NCI-H524 (cell line): ENCODE measurements at places on chromosomes 13 and 19.
A peak's percentile ranks its signal among the peaks of the same experiment; 100 is the strongest.

- no peak for DNase-seq
Observed at GRCh38 chr19:32661318-32661717, 13.7 kb downstream of the ANKRD27 start.

DNA sequence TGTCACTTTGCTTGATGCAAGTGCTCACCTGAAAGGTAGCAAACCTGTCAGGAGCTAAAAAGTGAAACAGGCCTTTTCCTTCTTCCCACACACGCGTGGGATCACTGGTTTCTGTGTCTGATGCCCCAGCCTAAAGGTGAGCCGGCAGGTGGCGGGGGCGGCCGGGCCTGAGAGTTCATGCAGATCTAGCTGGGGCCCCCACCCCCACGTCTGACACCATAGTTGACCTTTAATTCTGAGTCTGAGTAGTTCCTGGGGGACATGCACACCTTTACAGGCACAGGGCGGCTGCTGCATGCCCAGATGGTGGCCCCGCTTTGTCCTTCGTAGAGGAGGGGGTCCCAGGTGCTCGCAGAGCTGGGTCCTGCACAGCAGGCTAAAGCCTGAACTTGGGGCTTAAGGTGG lies 345.3 kb downstream of the TEX29 start:
- DNase-seq, result no peak

- DNase-seq, result no peak
Observed at GRCh38 chr19:2774953-2775555, 8.0 kb downstream of the SGTA start.

- DNase-seq, result no peak
Observed at GRCh38 chr19:55188625-55189024, 8.5 kb upstream of the SYT5 start.

- no peak for DNase-seq
Observed at GRCh38 chr13:109158383-109158782, 529.0 kb downstream of the MYO16 start.

GRCh38 chr13:44352202-44352601 lies 21.4 kb upstream of the SERP2 start:
- no peak for DNase-seq

GRCh38 chr19:7336321-7336973 lies 12.3 kb upstream of the ARHGEF18 start:
- DNase-seq, result no peak

- no peak for DNase-seq
Observed at GRCh38 chr13:75452564-75452963, 29.4 kb downstream of the TBC1D4 start.

DNA sequence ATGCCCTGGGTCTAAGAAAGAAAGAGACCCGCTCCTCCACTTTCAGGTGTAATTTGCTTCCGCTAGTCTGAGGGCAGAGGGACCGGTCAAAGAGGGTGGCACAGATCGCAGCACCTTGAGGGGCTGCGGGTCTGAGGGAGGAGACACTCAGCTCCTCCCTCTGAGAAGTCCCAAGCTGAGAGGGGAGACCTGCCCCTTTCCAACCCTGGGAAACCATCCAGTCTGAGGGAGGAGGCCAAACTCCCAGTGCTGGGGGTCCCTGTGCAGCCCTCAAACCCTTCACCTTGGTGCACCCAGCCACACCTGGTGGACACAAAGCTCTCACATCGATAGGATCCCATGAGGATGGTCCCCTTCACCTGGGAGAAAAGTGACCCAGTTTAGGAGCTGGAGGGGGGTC lies 13.0 kb downstream of the MISP start:
- no peak for DNase-seq

GRCh38 chr19:45674946-45675345 lies 6.9 kb downstream of the GIPR start:
- no peak for DNase-seq

DNA sequence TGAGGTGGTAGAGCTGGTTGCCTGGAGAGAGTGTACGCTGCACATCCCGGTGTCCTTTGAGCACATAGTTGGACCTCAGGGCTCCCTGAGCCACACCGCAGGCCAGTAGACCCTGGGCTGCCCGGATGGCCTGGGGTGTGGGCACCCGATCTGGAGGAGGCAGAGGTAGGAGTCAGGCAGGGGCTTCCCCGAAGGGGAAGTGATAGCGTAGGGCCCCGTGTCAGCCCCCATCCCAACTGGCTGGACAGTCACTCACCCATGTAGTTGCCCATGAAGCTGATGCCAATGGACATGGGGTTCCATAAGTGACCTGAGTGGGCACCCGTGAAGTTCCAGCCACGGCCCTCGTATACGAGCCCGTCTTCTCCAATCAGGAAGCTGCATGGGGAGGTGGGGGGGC lies 3.6 kb downstream of the PGLYRP1 start:
- no peak for DNase-seq

- DNase-seq, result no peak
Observed at GRCh38 chr19:5153601-5154128, 184.8 kb downstream of the KDM4B start.

- peak; percentile 48 for DNase-seq
Observed at GRCh38 chr13:99984461-99985240, 3.1 kb downstream of the ZIC2 start.

GRCh38 chr13:98033277-98034247 lies 80.1 kb downstream of the IPO5 start:
- DNase-seq, result peak; percentile 44

GRCh38 chr19:32711747-32712146 lies 7.8 kb upstream of the TDRD12 start:
- DNase-seq, result no peak

DNA sequence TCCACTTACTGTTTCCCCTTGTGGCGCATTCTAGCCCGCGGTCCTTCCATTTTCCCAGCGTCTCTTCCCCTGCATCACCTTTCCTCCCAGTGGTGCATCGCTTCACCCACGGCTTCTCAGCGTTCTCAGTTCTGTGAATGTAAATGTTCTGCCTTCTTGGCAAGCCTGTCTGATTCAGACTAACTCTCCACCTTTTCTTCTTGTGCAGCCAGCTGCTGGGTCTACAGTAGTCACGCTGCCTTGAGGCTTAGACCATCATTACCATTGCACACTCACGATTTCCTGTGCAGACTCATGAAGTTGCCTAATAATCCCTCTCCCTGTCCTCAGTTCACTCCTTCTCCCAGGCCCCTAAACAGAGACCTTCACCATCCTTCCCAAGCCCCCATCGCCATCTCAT lies 75.0 kb downstream of the DHRS12 start:
- DNase-seq, result no peak

DNA sequence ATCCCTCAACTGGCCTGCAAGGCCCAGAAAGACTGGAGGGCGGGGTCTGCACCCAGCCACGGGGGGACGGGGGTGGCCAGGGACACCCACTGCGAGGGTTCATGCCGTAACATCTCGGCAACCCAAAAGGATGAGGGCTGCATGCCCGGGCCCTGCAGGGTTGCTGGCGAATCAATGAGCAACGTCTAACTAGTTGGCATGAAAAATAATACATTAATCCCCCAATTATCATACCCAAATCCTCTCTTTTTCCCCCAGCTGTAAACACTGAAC lies 232.2 kb downstream of the TUBA3C start:
- DNase-seq, result no peak

- DNase-seq, result no peak
Observed at GRCh38 chr13:37960427-37960826, 90.9 kb upstream of the TRPC4 start.

- DNase-seq, result no peak
Observed at GRCh38 chr19:6229216-6229913, 50.4 kb downstream of the MLLT1 start.

GRCh38 chr13:79799059-79799867 lies 318.3 kb downstream of the NDFIP2 start:
- DNase-seq, result peak; percentile 39

- no peak for DNase-seq
Observed at GRCh38 chr13:40472427-40473220, 193.8 kb downstream of the FOXO1 start.

- no peak for DNase-seq
Observed at GRCh38 chr13:112127564-112128330, 60.8 kb downstream of the SOX1 start.

GRCh38 chr13:27956576-27957300 lies 12.4 kb downstream of the CDX2 start:
- DNase-seq, result no peak

DNA sequence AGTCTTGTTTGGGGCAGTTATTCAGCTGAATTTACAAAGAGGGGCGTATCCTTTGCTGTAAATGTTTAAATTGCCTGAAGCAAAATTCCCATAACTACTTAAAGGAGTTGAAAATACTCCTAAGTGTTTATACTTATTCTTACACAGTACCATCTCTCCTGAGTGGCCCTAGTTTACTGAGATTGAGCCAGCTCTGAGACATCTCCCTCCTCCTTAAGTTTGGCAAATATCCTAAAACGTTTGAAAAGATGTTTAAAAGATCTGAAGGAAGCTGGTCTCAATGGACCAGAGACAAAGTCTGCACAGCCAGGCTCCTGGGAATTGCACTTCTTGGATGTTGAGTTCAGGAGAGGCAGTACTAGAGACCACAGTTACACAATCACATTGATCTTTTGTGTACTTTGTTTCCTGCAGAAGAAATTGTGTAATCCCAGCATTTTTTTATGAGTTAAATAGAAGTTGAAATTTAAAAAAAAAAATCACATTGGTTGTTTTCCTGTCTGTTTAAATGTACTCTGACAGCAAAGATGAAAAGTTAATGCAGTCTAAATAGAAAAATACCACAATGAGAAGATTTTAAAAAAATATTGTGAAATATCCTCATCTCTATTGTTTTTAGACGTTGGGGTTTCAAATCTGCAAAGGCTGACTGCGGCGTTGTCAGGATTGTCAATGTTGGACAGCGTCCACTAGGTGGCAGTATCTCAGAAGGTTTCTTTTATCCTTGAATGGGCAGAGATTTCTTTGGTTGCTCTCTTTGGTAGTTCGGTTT lies 20.7 kb downstream of the TNFSF11 start:
- peak; percentile 65 for DNase-seq

GRCh38 chr19:7879836-7880235 lies 5.6 kb upstream of the PRR36 start:
- DNase-seq, result peak; percentile 42

DNA sequence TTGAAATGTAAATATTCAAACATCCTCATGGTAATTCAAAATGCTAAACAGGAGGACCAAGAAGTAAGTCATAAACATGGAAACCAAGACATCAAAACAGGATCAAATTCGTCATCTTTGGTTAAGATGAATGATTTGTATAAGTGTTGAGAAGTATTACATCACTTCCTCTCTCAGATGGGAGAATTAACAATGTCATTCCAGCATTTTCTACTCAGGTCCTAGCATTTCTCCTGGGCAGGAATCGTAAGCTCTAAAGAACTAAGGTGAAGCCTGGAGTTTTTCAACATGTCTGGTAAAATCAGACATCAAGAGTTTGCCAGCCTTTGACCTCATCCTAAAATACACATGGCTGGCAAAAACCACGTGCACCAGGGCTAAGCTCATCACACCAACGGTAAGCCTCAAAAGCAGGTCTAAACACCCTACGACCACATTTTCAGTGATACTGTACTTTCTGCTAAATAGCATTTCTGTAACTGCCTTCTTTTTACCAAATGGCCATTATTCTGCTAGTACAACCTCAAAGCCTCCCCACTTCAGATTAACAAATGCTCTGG lies 24.8 kb downstream of the RANBP3 start:
- DNase-seq, result no peak

DNA sequence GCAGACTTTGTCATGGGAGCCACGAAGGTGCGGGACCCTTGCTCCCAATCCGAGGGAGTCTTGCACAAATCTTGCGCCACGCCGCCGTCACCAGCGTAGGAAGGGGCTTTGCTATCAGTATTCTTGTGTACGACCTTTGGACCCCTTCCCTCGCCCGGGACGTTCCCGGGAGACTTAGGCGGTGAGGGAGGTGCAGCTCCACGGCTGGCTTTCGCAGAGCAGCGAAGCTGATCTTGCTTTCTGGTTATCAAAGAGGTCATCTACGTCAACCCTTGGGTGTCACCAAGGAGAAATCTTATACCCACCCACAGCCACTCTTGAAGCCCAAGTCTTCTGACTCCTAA lies 583 bp downstream of the TECR start:
- DNase-seq, result peak; percentile 65
